ENCODE measurements at places on chromosomes 1 and 21.

DNA sequence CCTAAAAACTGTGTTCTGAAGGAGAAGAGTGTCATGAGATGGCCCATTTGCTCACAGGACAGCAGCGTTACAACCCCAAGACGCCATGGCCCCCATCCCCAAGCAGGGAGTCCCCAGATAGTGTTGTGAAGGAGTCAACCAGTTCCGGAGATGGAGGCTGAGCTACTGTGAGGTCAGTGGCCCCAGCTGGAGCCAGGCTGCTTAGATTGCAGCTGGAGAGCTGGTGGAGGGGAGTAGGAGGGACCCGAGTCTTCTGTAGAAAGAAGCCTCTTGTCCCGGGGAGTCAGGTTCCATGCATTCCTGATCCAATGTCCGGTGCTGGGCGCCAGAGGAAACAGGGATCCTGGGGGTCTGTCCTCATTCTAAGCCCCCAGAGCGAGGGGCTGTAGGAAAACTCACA lies 93.5 kb upstream of the SIM2 start:
- no peak for DNase-seq

DNA sequence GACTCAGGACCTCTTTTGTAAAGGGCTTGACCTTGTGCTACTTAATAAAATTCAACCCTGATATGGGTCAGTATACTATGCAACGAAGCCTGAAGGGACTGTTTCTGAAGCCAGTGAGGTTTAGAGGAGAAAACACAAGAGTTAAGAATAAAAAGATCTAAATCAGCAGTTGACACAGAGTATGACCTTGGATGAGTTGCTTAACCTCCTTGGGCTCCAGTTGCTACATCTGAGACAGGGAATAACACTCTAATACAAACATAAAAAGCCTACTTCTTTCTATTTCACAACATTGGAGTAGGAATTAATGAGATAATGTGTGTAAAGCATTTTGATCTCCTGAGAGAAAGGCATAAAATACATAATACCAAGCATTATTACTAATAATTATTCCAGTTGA lies 882.4 kb upstream of the ADGRL2 start:
- no peak for DNase-seq

- DNase-seq, result no peak
Measured at GRCh38 chr1:238223076-238223640, 332.4 kb upstream of the ZP4 start.

DNA sequence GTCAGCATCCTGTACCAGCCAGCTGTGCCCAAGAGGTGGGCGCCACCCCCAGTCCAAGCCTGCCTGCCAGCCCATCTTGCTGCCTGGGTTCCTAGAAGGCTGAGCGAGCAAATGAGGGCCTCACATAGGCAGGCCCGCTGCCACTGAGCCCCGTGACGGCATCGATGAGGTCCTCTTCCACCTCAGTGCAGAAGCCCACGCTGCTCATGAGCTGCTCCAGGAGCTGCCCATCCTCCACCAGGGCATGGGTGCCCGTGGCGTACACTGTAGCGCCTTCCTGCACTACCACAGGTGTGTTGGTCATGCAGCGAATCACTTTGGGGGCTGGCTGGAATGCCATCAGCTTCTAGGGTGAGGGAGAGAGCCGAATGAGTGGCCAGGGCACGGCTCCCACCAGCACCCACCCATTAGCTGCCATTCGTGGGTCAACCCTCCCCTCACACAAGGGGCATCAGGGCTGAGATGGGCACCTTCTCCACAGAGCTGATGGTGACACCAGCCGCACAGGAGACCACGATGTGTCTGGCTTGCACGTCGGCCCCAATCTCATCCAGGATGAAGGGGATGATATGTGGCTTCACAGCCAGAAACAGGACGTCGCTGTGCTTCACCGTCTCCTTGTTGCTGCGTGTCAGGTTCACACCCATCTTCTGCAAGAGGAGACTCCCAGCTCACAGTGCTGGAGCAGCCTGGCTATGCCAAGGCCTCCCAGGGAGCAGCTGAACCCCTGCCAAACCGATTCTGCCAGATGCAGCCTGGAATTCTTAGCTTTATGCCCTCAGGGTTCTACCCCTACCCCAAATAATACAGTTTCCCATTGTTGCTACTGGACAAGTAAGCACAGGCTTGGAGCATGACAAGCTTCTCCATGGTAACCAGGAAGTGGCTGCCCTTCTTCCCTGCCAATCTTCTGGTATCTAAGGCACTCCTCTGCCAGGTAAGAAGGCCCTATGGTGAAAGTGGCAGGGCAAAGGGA lies 2.0 kb downstream of the PYCR2 start:
- DNase-seq, result no peak

- DNase-seq, result no peak
Measured at GRCh38 chr1:12775443-12775842, 1.9 kb downstream of the PRAMEF12 start.

DNA sequence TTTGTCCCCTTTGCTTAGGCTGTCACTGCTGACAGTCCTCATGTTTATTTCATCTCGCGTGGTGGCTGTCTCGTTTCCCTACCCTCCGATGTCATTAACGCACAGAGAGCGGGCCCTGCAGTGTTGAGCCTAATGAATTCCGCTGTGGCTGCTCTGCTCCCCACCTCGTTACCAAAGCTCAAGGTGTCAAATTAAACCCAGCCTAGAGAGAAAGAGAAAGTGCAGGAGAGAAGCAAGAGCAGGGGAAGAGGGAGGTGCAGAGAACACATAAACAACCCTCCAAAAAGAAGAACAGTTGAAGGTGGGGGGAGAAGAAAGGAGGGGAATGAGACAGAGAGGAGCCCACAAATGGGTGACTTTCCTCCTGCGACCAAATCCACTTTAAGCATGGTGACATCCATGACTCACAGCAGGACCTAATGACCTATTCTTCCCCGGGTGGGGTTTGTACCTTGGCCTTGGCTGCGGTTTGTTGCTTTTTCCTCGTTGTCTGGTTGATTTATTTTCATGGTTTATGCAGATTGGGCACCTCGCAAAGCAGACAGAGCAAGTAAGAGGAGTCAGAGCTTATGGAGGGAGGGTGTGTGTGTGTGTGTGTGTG lies 92.5 kb downstream of the PBX1 start:
- DNase-seq, result no peak

- DNase-seq, result no peak
Measured at GRCh38 chr1:192580351-192580962, 4.9 kb downstream of the RGS1 start.
